ENCODE measurements at places on chromosomes 13 and 19.

- DNase-seq = no peak
These were observed 43.0 kb downstream of the CEP89 start for GRCh38 chr19:32928806-32929205.

DNA sequence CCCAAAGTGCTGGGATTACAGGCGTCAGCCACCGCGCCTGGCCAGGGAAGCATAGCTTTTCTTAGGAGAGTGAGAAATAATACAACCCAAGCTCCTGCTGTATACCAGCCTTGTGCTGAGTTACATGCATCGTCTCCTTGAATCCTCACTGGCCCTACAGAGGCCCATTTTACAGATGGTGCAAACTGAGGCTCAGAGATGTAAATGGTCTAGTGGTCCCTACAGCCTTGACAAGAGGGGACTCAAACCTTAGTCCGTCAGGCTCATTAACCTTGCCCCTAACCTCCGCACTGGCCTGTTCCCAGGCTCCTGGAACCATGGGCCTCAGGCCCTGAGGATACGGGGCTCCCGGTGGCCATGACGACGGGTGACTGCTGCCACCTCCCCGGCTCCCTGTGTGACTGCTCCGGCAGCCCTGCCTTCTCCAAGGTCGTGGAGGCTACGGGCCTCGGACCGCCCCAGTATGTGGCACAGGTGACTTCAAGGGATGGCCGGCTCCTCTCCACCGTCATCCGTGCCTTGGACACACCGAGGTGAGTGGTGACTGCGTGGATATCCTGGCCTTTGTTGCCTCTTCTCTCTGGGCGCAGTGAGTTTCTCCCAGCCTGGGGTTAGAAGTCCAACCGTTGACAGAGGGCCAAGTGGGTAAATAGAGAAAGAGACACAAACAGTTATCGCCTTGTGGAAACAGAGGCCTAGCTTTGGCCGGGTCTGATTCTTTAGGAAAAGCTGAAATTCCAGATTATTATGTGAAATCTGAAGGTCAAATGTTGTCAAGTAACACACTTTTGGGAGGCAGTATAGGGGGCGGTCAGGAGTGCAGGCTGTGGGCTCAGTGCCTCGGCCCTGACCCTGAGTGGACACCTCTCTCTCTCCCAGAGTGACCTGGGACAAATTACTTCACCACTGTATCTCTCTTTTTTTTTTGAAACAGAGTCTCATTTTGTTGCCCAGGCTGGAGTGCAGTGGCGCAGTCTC is 8.7 kb downstream of the MARCHF2 start:
- DNase-seq = no peak

- DNase-seq = no peak
These were observed 1.7 kb downstream of the FPR1 start for GRCh38 chr19:51749979-51750378.

DNA sequence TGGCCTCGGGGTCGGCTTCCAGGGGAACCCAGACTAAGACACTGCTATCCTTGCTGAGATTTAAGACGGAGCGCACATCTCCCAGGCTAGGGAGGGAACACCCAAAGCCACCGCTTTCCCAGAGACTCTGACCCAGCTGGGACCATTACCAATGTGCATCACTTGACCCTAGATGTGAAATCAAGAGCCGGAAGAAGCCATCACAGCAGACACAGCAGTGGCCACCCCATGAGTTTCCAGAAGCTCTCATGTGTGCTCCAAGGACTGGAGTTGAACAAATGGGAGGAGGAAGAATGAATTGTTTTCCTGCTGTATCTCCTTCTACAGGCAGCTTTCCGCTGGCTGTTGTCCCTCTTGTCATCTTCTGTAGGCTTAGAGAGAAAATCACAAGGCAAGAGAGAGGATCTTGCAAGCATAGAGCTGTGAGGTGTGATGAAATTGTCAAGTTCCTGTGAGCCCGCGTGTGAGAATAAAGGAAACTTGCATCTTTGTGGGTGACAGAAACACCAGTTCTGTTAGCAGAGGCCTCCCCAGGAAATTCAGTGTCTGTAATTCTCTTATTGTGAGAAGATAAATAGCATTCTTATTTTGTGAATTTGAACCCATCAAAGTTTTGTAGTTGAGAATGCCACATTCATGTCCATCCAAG is 711.8 kb downstream of the UQCRFS1 start:
- no peak for DNase-seq

DNA sequence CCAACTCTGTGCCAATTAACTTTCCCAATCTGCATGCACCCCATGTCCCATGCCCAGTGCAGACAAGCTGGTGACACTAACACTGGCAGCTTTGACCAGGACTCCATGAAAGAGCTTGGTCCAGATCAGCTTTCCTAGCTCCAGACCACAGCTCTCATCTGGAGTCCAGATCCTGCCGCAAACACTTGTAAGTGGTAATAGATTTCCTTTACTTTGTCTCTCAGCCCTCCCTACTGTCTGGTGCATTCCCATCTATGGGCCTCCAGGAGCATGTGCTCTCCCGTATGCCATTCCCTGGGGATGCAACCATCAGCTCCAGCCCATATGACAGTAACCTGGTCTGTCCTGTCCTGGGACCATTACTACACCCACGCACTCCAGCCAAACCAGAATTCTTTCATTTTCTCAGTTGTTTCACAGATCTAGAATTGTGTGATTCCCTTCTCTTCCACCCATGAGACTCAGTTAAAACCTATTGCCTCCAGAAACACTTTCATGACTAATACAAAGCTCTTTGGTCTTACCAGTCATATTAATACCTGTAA is 4.9 kb upstream of the STARD13 start:
- DNase-seq = no peak

GRCh38 chr19:56423276-56423984 is 19.3 kb downstream of the ZNF583 start:
- no peak for DNase-seq

DNA sequence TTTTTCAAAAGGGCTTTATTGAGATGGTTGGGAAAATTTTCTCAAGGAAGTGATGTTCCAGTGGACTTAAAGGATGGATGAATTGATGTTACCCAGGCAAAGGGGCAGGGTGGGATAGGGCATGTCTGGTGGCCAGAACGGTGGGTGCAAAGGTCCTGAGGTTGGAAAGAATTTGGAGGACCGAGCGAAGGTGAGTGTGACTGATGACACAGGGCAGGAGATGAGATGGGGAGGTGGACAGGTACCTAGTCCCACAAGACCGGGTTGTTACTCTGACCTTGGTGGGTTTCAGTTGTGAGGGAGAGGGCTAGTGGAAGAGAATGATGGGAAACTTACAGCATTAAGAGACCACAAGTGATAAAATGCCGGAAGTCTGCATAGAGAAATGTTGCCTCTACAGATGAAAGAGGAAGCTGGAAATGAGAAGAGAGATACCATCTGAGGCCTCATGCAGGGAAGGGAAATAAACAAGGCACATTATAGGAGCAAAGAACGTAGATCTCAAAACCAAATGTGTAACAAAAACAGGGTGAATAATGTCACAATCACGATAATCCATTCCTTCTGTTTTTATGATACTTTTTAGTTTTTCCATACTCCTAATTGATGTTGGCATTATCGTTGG is 4.5 kb downstream of the ADGRE1 start:
- no peak for DNase-seq

DNA sequence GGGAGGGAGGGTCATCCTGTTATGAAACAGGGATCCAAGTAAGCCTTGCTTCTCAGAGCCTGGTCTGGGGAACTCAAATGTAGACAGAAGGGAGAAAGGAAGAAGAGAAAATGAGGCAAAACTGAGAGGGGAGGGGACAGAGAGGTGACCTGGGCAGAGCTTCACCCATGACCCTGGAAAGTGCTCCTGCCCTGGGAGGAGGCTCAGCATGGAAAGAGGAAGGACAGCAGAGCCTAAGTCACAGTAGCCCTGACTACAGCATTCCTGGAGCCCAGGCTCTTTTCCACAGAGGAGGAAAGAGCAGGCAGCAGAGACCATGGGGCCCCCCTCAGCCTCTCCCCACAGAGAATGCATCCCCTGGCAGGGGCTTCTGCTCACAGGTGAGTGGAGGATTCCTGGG is at the start of gene CEACAM3:
CEACAM3 (plus strand) TSS at position 226 of the 400 bp plus-strand sequence; CDS start at position 317, 91 bp downstream.
- DNase-seq = no peak

- no peak for DNase-seq
These were observed 7.0 kb upstream of the ZNF550 start for GRCh38 chr19:57566396-57567265.

DNA sequence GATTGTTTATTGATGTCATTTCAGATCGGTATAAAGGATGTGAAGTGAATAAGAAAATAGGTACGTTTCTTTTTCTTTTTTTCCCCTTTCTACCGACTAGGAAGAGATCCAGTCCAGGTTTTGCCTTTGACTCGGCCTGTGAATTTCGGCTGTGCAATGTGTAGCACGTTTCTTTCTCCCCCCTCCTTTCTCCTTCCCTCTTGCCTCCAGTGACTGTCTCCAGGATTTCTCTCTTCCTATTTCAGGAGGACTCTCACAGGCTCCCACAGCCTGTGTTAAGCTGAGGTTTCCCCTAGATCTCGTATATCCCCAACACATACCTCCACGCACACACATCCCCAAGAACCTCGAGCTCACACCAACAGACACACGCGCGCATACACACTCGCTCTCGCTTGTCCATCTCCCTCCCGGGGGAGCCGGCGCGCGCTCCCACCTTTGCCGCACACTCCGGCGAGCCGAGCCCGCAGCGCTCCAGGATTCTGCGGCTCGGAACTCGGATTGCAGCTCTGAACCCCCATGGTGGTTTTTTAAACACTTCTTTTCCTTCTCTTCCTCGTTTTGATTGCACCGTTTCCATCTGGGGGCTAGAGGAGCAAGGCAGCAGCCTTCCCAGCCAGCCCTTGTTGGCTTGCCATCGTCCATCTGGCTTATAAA is at the start of gene GPC6:
GPC6 (plus strand) TSS at position 185 of the 657 bp plus-strand sequence.
- no peak for DNase-seq

DNA sequence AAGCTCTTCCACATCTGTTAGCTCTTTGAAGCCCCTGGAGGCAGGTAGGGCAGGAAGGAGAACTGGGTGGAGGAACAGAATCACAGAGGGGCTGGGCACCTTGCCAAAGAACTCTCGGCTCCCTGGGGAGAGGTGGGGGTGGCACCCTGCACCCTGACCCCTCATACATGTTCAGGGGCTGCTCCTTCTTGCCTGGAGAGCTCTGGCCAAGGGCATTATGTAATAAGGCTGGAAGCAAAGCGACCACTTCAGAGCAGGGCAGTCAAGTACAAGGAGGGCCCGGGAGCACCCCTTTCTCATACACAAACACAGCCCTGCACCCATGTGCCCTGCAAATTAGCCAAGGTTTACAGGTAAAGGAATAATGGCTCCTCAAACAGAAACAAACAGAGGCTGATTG is 351.9 kb upstream of the TSHZ3 start:
- DNase-seq = no peak
